T-helper 1 cell (primary cell): ENCODE measurements at places on chromosomes 12 and 14.

GRCh38 chr12:69783365-69783764 is 41.7 kb upstream of the MYRFL start:
- DNase-seq, result no peak

- DNase-seq, result no peak
Observed at GRCh38 chr14:33475623-33476022, 475.3 kb downstream of the EGLN3 start.

DNA sequence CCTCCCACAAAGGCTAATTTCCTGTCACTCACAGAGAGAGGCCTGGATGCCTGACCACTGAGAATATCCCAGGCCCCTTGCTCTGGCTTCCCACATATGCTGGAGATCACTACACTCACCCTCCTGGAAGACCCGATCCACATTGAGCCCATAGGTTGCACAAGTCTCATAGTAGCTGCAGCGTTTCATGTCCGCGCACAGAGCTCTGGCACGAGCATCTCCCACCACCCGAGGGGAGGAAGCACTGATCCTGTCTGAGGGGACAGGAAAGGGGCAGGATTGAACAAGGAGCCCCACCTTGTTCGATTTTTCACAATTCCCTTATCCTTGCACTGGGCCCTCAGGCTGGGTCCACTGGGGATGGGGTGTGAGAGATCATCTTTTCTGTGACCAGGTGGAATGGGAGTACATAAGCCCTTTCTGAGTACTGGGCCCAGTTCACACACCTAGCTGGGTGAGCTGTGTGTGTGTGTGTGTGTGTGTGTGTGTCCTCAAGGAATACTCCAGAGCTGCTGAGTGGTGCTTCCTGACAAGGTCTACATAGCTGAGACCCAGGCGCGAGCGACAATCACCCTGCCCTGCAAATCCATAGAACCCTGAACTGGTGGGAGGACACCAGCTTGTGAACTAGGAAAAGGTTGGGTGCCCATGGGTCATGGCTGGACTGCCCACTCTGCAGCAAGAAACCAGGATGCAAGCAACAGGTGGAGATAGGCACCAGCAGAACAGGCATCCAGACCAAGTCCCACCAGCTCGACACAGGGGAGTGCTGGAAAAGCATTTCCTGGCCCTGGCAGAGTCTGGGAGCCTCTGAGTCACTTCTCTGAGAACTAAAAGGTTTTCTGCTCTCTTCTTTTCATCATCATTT is 5.6 kb downstream of the AGAP2 start:
- no peak for DNase-seq

DNA sequence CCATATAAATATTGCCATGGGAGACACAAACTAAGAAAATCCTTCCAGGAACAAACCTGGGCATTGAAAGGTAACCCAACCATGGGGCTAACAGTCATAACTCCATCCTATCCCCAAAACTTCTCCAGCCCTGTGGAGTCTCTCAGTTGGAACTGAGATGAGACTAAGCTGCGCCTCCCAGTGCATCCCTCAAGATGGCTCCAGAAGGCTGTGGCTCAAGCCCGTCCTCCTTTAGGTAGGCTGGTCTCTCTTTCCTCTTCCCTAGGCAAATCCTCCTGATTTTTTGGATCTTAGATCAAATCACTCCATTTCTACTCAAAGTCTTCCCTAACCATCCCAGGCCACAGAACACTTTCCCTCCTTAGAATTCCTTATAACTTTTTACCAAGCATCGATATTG is 364.3 kb upstream of the CCDC196 start:
- DNase-seq, result no peak

DNA sequence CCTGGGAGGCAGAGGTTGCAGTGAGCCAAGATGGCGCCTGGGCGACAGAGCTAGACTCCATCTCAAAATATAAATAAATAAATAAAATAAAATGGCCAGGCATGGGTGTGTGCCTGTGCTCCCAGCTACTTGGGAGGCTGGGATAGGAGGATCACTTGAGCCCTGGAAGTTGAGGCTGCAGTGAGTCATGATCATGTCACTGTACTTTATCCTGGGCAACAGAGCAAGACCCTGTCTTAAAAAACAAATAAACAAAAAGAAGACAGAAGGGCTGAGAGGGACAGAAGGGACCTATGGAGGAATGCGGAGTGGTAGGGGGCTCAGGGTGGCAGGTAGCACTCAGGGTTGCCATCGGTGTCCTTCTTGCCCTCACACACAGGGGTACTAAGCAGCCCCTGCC is 40.8 kb downstream of the PRPF40B start:
- DNase-seq, result no peak

GRCh38 chr14:34171431-34172172 is 220.7 kb upstream of the EGLN3 start:
- no peak for DNase-seq

GRCh38 chr12:1217191-1217949 is 226.3 kb downstream of the ERC1 start:
- DNase-seq, result no peak

DNA sequence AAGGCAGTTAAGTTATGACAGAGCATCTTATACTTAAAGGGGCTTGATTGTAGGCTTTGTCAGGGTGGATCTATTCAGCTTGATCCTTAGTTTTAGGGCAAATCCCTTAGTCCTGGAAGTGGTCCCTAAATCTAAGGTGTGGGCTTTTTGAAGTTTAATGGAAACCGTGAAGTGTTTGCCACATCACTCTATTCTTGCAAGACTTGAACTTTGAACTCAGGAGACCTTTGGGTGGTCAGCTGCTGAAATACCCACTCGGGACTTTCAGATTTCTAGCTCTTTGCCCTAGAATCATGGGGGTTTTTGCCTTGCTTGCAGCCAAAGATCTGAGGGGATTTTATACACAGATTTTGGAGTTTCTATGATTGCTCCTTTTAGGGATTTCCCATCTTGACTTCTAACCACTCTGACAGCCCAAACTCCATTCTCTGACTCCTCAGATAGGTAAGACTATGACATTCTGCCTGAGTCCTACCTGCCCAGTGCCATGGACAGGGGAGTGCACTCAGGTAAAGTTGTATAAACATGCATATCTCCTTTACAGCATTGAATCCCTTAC is 39.9 kb downstream of the SNAPC1 start:
- no peak for DNase-seq

GRCh38 chr14:71398450-71398849 is 491.2 kb downstream of the PCNX1 start:
- DNase-seq, result no peak
